ENCODE measurements at places on chromosomes 11 and 22.

GRCh38 chr22:42548597-42549330 is 5.0 kb upstream of the SERHL2 start:
- no peak for DNase-seq

DNA sequence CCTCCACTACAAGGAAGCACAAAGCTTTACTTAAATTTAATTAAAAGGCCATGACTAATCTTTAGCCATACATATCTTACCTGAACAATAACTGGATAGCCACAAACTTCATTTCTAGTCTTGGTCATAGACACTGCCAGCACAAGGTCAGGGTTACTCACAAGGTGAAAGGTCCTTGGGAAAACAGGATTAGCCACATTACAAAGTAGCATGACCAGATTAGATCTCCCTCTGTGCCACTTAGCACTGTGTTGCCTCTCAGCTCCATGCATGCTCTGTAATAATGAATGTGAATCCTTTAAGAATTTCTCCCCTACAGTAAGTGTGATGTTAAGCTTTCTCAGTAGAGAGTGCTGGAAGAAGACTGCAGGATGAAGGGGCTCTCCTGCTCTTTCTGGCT is 325.1 kb upstream of the MPPED2 start:
- no peak for DNase-seq

- peak; percentile 2 for DNase-seq
Observed at GRCh38 chr11:88631497-88631896, 294.0 kb upstream of the CTSC start.

DNA sequence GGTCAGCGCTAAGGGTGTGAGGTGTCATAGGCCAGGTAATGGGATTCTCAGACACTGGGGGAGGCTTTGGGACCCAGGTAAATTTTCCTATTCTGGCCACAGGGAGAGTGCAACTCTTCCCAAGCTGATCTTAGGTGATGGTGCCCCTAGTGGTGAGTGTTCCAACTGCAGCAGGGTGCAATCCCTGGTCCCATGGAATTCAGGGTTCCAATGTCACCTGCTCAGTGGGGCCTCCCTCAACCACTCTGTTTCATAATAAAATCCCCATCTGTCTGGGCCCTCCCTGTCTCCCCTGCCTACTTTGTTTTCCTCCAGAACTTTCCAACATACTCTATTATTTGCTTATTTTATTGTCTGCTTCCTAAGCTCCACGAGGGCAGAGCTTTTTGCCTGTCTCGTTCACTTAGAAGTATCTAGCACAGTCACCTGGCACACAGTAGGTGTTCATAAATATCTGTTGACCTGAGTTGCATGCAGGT is 2.9 kb upstream of the SGSM1 start:
- peak; percentile 65 for DNase-seq

- DNase-seq: peak; percentile 42
Observed at GRCh38 chr11:131275580-131275979, 94.8 kb upstream of the NTM start.

DNA sequence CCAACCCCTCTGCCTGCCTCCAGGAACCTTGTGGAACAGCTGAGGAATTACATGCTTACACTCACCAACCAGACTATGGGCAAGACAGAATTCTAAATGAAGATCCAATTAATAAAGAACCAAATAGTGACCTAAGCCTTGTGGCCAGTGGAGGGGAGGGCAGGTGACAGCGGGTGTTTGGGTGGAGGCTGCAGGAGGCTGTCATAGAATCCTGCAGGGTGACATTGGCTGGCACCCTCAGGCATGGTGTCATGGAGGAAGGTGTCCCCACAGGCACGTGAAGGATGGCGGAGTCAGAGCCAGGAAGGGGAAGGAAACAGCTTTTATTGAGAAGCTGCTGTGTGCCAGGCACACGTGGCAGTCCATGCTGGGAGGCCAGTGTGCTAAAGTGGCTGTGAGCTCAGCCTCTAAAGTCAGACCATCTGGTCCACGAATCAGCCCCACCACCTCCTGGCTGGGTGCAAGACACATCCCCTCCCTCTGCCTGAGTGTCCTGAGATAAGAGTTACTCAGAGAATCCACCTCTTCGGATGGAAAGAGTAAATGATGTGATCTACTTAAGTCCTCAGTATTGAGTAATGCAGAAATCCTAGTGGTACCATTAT is 8.7 kb downstream of the MYO18B start:
- no peak for DNase-seq

DNA sequence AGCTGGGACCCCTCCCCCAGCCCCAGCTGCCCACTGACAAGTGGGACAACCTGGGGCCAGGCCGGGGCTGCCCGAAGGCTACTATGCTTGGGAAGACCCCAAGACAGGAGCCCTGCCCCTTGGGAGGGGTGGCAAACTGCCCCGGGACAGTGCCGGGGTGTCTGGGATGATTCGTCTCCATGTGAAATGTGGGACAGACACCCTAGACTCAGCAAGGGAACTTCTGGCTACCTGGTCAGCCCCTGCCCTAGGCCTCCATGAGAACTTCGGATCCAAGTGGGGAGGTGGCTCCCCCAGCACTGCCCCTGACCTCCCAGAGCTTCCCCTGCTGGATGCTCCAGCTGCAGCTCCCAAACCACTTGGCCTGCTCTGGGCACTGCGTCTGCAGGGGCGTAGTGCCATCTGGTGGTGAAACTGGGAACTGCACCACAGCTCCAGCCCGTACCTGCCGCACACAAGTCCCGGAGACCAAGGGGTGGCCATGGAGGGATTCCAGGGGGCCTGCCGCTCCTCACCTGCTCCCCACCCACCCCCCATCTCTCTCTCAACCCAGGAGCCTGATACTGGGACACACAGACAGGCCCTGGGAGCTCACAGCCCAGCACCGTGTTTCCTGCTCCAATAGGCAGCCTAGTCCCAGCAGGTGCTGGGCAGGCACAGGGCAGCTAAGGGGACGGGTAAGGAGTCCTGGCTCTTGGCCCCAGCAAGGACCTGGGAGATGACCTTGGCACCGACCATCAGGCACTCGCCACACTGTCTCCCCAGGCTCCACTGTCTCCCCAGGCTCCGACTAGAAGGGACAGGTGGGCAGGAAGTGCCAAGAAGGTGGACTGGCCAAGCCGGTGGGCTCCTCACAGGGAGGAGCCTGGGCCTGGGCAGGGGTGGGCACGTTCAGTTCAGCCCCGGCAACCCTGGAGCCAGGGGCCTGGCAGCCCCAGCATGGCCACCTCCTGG is 194.1 kb downstream of the IGLL1 start:
- peak; percentile 72 for DNase-seq

DNA sequence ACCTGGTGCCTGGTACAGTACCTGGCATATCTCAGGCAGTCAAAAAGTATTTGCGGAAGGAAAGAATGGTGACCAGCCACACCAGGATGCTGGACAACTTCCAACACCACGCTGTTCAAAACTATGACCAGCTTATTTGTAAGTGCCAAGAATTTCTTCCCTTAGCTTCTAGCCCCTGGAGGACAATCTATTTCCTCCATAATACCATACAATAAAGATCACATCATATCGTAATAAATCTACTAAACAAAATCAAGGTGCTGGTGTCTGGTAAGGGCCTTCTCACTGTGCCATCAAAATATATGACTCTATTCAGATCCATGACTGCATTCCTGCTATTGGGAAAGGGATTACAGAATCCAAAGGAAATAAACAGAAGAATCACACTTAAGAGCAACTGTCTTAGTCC is 51.5 kb downstream of the ALG9 start:
- DNase-seq: no peak

- no peak for DNase-seq
Observed at GRCh38 chr11:96126917-96127595, 203.1 kb upstream of the MTMR2 start.

DNA sequence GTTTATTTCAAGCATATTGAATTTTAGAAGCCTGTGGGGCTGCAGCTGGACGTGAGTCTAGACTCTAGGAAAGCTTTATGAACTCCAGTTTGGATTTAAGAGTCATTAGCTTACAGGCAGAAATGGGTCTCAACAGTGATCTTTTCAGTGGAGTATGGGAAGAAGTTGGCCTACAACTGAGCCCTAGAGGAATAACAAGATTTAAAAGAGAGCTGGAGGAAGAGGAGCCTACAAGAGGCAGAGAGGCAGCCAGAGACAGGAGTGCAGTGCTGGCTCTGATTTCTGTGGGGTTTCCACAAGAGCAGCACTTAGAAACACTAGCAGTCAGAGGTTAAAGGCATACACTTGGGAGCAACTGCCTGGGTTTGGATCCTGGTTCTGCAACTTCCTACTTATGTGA is 17.9 kb downstream of the APOL5 start:
- no peak for DNase-seq

DNA sequence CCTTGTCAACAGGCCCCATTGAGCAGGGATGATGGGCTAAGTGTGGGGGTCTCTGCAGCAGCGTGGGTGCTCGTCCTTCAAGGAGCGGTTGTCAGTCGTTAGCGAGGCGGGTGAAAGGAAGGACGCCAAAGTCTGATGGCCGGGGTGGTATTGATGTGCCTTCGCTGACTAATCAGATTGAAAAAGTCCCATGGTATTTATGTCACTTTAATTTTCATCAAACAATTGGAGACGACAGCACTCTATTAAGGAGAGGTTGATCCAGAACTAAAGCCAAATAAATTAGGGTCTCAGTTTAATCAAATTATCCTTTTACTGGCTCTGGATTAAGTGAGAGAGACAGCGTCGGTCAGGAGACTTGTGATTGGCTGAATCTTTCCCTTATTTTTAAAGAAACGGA is 9.6 kb downstream of the HTATIP2 start:
- no peak for DNase-seq

DNA sequence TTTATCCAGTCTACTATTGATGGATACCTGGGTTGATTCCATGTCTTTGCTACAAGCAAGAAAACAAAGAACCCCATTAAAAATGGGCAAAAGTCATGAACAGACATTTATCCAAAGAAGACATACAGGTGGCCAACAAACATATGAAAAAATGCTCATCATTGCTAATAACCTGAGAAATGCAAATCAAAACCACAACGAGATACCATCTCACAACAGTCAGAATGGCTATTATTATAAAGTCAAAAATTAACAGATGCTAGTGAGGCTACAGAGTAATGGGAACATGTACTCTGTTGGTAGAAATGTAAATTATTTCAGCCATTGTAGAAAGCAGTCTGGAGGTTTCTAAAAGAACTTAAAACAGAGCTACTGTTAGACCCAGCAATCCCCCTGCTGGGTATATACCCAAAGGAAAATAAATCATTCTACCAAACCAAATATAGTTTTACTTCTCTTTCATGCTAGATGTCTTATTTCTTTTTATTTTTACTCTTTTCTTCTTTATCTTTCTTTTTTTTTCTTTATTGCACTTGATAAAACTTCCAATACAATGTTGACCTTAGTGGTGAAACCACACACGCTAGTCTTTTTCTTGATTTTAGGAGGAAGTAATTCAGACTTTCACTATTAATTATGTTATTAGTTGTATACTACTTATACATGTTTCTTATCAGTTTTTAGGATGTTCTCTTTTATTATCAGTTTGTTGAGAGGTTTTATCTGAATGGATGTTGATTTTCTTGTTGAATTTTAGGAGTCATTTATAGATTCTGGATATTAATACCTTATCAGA is 14.3 kb downstream of the TRIM22 start:
- no peak for DNase-seq

GRCh38 chr11:35618497-35619115 is 346 bp downstream of the FJX1 start:
- peak; percentile 43 for DNase-seq

DNA sequence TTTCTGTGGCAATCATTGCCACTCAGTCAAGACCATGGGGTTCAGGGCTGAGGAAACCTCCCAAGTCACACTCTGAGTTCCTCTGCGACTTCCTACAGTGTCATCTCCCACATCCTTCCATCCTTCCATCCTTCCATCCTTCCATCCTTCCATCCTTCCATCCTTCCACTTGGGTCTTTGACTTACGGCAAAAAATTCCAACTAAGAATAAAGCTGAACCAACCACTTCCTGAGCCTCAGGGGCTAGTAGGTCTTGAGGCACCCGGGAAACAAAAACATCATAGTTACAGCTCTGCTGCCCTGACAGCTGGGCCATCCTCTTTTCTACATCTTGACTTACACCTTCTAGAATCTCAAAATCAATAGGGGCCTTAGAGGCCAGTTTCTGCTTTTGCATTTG is 32.1 kb downstream of the EHF start:
- DNase-seq: no peak

- no peak for DNase-seq
Observed at GRCh38 chr22:37343863-37344734, 61.8 kb downstream of the CYTH4 start.

GRCh38 chr11:6030708-6031405 is at the start of gene OR56A1:
OR56A1 (minus strand) TSS chr11:6030758; CDS start chr11:6027692, 3,066 bp downstream.
- no peak for DNase-seq

GRCh38 chr22:36153501-36154422 is 6.8 kb downstream of the APOL3 start:
- no peak for DNase-seq

- no peak for DNase-seq
Observed at GRCh38 chr11:96329855-96330510, 13.0 kb downstream of the MAML2 start.

DNA sequence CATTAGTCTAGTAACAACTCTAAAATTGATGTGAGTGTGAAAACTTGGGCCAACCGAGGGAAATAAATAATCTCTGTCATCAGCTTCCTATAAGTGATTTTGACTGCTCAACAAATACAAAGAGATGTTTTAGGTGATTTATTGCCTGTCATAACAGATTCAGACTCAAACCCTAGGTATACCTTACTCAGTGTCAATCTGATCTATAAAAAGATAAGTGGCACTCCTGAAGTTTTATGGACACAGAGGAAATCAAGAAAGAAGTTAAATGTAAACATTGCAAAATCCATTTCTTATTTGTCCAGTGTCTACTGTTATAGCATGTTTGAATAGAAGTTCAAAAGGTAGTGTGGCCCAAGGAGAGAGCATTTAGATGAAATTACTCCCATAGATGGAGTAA is 30.4 kb upstream of the TYR start:
- no peak for DNase-seq

- DNase-seq: no peak
Observed at GRCh38 chr22:20118300-20119020, 1.4 kb upstream of the TRMT2A start.

DNA sequence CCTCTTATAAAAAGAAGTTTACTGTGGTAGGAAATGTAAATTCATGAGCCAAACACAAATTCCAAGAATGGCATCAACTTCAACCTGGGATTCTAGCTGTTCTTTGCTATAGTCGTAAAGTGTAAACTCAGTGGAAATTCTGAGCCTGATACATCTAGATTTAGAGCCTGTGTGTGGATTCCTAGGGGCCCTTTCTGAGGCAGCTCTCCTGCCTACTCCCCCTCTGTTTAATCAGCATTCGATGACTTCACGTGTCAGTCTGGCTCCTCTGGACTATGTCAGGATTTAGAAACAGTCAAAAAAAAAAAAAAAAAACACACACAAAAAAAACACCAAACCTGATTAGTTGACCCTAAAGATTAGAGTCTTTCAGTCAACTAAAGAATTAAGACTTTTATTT is 93.1 kb upstream of the SC5D start:
- no peak for DNase-seq

DNA sequence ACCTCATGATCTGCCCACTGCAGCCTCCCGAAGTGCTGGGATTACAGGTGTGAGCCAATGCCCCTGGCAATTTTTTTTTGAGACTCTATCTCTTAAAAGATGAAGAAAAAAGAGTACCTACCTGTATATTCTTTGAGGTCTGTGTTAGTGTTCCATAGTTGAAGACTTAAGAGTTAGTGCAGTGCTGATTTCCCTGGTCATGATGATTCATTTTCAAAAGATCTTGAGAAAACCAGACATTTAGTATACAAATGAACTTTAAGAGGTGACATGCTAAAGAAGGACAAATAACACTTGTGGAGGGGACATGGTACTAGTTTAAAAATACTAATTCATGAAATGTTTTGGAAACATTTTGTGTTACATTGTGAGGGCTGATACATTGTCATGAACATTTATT is 17.7 kb downstream of the CBL start:
- no peak for DNase-seq

GRCh38 chr22:46725096-46725495 is 13.0 kb downstream of the CERK start:
- no peak for DNase-seq
